ENCODE measurements at places on chromosomes 6 and 20. TPM values are rescaled to one million over a fixed set of nuclear protein-coding genes. Genes with fewer than 3 reads are reported as not detected.
A peak's percentile ranks its signal among the peaks of the same experiment; 100 is the strongest.

The LY6G6C gene
- not detected for total RNA-seq

The SAMD5 gene
- 1.5 TPM for total RNA-seq

The MYBL2 gene
- total RNA-seq = 77.0 TPM

The LRRN4 gene
- 152 TPM for total RNA-seq

DNA sequence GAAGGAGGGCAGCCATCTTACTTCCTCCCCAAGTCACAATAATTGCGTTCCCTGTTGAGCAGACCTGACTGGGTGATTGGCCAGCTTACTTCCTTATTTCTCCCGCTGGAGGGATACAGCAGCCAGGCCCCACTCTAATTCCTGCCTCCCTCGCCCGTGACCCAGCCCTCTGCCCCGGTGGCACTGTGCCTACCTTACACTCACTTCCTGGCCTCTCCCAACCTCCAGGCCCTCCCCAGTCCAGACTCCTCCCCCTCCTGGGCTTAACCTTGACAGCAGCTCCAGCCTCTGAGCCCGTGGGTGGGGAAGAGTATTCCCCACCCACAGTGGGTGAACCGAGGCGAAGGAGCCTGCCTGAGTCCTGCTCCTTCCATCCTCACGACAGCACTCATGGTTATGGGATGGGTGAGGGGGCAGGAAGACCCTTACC, 3.0 kb downstream of the BAK1 start:
- no peak for DNase-seq

GRCh38 chr6:73790574-73790973, 94.6 kb downstream of the CD109 start:
- no peak for DNase-seq

DNA sequence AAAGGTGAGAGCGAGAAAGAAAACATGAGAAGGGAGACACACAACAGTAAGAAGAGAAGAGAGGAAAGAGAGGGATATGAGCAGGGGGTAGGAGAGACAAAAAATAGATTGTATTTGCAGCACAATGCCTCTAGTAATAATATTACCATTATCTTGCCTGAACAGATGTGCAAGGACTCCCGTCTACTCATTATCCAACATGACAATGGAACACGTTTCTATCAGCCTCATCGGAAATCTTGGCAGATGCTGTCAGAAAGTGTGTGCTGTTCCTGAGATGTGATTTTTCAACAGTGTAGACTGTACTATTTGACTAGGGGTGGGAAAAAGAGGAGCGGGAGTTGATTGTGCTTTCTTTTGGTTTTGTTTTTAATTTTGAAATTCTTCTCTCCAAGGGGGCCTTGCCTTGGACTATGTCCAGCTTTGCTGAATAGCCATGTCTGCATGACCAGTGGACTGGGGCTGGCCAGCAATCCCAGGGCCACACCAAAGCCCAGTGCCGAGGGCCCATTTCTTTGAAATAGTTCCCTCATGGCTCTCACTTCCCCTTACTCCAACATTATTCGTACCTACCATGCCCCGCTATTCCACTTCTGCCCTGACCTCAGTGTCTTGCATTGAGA, 11.3 kb upstream of the TRAM2 start:
- DNase-seq = no peak

GRCh38 chr6:119844387-119844786, 494.8 kb upstream of the MAN1A1 start:
- DNase-seq = no peak

DNA sequence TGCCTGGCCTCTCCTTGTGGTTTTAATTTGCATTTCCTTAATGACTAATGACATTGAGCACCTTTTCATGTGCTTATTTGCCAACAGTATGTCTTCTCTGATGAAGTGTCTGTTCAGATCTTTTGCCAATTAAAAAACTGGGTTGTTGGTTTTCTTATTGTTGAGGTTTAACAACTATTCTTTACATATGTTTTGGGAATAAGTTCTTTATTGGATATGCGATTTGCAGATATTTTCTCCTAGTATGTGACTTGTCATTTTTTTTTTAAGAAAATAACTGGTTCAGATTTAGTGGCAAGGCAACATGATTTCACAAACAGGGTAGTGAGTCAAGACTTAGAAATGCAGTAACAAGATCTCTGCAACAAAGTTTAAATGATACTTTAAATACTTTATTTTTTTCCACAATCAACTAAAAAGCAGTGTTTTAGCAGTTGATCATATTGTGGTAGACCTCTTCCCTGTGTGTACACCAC, 67.8 kb downstream of the TIAM2 start:
- DNase-seq = peak; percentile 12
